ENCODE measurements at places on chromosomes 6 and 20.

- DNase-seq: no peak
Measured at GRCh38 chr20:39829661-39830060, 859.4 kb downstream of the MAFB start.

DNA sequence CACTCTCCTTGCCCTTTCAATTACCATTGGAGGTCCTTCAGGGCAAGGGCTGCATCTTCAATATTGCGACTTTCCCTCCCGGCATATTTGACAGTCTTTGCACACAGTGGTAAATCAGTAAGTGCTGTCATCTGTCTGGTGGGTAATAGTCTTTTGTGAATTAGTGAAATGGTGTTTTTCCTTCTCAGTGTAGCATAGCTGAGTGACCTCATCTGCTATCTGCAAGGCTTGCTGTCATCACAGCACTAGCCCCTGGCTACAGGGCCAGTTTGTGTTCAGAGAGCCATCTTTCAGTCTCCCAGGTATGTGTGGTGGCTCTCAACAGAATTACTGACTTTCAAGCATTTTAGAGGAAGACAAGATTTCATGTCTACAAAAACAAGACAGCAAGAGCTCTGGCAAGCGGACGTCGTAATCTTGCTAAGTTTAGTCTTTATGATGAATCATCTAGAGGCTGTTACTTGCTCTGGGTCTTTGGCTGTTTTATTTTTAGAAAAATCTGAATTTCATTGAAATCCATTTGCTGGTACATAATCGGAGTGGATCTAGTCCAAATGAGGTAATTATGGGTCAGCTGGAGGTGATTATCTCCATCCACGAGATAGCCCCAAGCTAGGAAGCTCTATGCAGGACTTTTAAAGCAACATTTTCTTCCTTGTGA lies 528.9 kb downstream of the EPM2A start:
- DNase-seq: no peak

DNA sequence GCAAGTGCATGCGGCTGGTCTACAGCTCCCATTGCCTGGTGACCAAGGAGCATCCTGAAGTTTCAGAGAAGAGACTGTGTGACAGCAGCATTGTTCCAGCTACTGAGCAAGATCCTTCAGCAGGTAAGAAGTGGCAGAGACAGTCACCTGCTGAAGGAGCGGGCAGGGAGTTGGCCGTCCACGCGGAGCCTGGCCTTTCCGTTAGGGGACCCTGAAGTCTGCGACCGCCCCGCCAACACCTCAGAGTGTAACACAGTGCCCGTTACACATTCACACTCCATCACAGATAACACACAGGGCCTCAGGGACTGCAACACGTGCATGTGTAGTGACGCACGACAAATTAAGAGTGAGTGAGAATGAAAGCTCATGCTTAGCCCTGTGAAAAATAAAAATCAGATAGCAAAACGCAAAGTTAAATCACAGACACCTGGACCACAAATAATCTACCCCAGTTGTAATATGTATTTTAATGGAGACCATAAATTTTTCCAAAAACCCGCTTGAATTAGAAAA lies 94.2 kb downstream of the IRF4 start:
- no peak for DNase-seq

DNA sequence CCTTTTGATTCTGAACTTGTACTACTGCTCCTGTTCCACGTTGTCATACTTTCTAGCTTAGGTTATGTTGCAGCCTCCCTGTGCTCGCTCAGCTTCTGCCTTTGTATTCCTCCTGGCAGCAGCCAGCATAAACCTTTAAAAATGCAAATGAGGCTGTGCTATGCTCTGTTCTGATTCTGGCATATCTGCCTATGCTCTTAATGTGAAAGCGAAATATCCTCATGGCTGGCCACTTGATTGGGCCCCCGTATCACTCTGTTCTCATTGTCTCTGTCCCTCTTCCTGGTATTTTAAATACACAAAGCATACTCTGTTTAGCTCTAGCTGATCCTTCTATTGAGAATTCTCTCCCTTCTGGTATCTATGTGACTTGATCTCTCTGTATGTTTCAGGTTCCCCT lies 139.0 kb downstream of the JARID2 start:
- DNase-seq: no peak

DNA sequence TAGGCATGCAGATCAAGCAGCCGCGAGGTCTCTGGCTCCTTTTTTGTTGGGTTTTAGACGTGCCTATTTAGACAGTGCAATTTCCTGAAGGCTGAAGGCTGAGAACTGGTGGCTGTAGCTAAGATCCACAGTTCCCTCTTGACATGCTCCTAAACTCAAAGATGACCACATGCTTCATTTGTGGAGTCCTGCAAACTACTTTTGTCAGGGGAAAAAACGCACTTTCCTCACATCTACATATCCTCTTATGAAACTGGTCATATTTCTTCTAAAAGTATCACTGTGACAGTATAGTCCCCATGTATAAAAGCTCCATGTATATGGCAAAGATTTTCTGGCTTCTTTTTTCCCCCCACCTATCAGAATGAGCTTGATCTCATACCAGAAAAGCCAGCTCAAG lies 30.7 kb downstream of the LYRM4 start:
- no peak for DNase-seq

DNA sequence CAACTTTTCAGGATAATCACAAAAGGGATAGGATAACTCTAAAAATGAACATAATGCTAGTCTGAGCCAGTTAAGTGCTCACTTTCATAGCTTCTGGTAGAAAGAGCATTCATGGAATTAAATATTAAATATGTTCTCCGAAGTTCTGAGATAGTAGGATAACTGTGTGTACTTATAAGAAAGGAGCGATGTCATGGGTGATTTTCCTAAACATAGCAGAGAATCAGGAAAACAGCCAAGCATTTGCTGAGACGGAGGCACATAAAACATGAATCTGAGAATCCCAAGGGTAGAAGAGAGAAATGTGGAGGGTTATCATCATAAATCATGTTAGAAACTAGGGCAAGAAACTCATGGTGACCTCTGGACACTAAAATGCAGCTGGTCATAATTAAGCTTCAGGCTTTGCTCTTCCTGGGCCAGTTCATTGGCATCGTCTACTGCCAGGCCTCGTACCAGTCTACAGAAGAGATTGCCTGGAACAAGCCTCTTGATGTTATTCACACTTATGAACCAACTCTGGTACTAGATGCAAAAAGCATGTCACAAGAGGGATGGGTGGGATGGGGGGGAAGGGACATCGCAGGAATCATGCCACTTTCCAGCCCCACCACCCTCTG lies 436.6 kb downstream of the PRKN start:
- DNase-seq: no peak

DNA sequence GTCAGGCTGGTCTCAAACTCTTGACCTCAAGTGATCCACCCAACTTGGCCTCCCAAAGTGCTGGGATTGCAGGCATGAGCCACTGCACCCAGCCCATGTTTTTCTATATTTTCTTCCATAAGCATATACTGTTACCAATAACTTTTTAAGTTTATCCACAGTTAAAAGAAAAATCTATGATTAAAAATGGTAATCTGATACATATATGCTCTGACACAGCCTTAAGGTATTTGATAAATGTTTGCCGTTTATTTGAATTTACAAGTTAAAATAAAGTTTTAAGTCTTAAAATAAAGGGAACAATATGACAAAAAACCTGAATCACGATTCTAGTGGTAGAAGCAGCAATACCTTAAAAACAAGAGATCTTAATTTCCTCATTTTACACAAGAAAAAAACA lies 5.2 kb downstream of the STK38 start:
- no peak for DNase-seq

DNA sequence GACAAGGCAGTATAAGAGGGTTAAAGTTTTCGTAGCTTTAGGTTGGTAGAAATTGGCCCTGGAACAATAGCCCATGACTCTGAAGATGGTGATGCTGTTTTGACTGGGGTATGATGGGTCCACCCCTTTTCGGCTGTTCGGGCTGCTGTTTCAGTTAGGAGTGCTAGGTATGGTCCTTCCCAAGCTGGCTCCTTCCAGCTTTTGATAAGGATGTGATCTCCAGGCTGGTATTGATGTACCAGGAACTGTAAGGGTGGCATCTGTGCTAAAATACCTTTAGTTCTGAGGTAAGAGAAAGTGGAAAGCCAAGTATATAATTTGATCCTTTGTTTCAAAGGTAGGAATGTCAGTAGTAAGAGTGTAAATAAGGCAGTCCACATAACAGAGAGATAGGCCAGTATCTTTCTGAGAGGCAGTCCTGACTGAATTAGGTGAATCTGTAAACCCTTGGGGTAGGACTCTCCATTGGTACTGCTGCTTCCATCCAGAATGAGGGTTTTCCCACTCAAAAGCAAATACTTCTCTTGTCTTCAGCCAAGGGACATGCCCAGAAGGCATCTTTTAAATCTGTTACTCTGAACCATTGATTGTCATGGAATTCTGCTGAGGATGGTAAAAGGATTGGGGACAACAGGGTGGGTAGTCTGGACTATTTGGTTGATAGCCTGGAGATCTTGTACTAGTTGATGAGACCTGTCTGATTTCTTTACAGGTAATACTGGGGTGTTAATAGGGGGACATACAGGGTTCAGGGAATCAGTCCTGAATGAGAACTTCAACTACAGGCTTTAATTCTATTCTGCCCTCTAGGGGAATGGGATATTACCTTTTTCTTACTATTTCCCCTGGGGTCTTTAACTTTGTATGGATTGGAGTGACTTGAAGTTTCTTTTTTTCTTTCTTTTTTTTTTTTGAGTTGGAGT lies 6.1 kb upstream of the ZNFX1 start:
- DNase-seq: no peak

DNA sequence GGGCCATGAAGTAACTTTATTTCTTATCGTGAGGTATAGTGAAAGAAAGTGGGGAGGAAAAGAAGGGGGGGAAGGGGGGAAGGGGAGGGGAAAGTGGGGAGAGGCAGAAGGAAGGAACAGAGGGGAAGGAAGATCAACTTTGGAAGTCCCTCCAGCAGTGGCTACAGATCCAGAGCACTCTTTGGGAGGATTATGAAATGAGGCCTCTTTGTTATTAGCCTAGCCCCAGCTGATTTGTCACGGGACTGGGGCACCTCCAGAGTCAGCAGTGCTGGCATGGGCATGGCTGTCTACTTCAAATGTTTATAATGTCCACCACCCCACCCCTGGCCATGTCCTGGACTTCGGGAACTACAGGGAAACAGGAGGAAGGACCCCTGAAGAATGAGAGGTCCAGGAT lies 7.6 kb downstream of the MOCS1 start:
- peak; percentile 40 for DNase-seq

- no peak for DNase-seq
Measured at GRCh38 chr6:128063850-128064539, 163.1 kb upstream of the THEMIS start.

DNA sequence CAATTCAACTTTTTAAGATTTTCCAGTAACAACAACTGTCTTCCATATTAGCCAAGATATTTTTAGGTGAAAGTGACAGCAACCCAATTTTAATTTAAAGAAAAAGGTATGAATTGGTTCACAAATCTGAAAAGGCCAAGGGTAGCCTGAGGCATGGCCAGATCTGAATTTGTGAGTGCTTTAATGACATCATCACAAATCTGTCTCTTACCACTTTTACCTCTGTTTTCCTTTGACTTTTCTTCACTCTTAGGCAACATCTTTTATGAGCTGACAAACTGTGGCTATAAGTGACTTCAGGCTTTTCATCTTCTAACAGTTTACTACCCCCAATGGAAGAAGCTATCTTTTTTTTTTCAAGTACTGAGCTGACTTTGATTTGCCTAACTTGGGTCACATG lies 44.5 kb upstream of the PKIB start:
- DNase-seq: no peak

- DNase-seq: no peak
Measured at GRCh38 chr20:58210398-58210747, 18.1 kb downstream of the ANKRD60 start.

- peak; percentile 37 for DNase-seq
Measured at GRCh38 chr6:123380257-123380656, 256.5 kb downstream of the TRDN start.

DNA sequence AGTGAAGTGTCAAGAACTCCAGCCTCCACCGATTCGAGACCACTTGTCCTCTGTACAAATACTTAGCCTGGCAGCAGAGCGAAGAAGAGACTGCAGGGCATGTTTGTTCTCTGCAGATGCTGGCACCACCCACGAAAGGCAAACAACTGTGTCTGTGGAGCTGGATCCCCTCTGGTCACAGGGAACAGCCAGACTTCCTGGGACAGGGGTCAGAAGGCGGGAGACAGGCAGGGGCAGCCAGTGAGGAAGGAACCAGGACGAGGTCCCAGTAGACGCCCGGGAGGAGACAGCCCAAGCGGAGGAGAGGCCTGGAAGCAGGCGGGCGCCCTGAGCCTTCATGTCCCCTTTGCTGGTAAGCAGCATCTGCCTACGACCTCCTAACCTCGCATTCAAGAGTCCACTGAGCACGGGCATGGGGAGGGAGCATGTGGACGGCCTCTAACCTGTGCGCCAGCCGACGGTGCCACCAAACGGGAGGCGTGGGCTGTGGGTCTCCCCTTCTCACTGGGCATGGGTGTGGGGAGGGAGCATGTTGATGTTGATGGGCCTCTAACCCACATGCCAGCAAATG lies 265.5 kb downstream of the DLL1 start:
- no peak for DNase-seq

DNA sequence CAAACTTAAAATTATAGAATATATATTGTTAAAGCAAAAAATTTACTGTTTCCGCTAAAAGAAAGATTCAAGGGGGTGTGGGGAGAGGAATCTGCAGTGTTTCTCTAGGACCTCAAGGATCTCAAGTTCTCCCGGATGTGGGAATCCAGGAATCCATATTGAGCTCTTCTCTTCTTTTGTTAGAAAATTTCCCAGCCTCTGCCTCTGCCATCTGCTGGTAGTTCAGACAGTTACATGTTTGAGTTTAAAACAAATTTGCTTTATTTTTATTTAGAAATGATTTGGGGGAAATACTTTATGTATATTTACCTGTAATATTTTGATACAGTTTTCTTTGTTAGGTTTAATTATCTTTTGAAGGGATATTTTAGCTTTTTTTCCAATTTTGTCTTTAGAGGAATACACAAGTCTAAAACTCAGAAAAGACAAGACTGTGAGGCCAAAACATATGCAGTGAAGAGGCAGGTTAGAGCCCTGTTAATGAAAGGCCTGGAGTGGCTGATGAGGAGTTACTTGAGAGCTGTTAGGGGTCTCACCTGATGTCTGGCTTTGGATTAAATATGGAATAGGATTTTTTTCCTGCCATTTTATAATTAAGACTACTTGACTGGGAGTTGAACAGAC lies 268.8 kb downstream of the ARID1B start:
- DNase-seq: peak; percentile 70

DNA sequence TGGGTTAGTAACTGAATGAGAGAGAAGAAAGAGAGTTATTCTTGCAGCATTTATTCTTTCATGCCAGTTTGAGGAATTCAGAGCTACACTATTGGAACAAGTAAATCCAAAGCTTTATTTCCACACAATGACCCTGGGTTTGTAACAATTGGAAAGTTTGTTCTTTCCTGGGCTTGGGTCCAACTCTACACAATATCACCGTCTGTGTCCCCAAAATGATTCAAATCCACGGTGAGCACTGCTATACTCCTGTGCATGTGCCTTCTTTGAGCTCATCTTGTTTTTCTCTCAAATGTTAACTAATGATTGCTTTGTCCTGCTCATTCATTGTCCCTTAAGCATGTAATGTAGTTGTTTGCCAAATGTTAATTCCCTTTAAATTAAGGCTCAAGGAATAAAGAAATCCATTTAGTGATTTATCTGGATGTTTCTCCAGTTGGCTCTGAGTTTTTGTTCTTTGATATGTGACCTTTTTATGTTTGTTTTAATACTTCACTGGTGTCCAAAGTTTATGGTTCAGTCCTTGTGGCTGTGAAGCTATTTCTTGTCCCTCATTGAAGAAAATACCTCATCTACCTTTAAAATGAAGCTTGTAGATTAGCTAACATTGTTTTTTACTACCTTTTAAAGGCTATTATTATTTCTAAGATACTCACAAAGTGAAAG lies 20.5 kb upstream of the CRISP3 start:
- no peak for DNase-seq

- DNase-seq: no peak
Measured at GRCh38 chr20:12966468-12967085, 42.2 kb upstream of the SPTLC3 start.

- no peak for DNase-seq
Measured at GRCh38 chr20:1392443-1392692, 486 bp downstream of the FKBP1A start.

All from urothelium cell line (cell line).